ENCODE measurements at places on chromosomes 2 and 18.

DNA sequence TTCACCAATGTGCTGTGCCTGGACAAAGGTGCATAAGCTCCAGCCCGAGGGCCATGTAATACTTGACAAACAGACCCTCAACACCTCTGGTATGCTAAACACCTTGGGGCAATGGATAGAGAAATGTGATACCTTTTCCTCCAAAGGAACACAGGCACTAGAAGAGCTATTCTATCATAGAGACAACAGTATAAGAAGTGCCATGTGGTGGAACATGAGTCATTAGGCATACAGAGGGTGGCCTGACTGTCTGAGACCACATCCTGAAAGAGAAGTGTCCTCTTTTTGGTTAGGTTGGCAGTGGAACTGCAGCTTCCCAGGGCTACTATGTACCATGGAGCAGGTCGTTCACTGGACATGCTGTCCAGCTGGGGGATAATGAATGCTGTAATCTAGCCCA is 153.9 kb downstream of the INSIG2 start:
- DNase-seq: no peak

DNA sequence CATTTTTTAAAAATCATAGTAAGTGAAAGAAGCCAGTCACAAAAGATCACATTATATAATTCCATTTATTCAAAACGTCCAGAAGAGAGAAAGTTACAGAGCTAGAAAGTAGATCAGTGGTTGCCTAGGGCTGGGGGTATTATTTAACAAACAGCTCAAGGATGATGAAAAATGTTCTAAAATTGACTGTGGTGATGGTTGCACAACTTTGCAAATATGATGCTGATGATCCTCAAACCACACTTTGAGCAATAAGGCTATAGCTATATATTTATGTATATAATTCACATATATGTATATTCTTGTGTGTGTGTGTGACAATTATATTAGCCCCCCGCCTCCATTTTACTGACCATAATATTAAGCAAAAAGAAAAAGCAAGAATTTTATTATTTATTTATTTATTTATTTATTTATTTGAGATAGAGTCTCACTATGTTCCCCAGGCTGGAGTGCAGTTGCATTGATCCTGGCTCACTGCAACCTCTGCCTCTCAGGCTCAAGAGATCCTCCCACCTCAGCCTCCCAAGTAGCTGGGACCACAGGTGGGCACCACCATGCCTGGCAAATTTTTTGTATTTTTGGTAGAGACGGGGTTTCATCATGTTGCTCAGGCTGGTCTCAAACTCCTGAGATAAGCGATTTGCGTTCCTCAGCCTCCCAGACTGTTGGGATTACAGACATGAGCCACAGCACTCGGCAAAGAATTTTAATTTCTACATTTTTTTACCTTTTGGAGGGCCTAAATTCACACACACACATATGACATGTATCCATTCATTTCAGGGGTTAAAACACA is 1.9 kb downstream of the WDR12 start:
- DNase-seq: no peak

GRCh38 chr2:119939915-119940314 is 73.0 kb upstream of the EPB41L5 start:
- DNase-seq: no peak

DNA sequence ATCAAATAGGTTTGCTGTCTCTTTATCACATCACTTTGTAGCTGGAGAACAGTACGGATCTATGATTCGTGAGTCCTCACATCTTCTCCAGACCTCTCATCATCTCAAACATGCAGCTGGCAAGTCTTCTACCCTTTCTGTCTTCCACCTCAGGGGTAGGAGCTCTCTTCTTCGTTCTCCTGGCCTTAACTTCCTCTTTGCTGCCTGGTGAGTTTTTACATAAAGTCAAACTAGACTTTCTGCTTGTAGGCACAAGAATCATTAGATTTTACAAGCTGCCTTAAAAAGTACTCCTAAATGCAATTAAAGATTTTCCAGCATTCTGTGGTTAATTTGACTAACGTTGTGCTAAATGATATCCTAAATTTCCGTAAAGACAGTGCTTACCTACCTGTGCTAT is 43.7 kb upstream of the TANK start:
- no peak for DNase-seq

DNA sequence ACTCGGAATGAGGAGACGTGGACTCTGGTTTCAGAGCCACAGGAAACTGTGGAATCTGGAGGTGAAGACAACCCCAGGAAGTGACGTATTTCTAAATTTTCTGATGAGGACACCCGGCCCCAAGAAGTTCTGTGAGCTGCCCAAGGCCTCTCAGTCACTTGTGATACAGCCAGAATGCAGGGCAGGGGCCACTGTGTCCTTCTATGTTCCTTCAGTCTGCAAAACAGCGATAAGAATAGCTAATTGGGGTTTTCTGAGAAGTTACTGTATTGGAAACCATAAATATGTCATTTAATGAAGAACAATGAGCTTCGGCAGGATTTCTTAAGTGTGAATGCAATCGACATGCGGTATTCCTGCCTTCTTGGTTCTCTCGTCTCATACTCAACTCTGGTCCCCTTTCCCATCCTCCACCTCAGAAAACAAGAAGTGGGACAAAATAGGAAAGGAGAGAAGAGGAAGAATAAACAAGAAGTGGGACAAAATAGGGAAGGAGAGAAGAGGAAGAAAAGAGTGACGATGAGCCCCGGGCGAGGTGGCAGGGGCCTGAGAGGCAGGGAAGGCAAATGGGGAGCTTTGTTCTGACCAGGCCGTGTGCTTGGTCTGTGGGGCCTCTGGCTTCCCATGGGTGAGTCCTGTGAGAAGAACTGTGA is 282.0 kb upstream of the REV1 start:
- DNase-seq: no peak

GRCh38 chr2:173806761-173807160 is 158.4 kb downstream of the SP3 start:
- DNase-seq: no peak
